Activated CD8-positive, alpha-beta memory T cell treated with anti-CD3 and anti-CD28 coated beads, Interleukin-2, amount 10 ng/mL, durations not matched to agents 7 days and 5 days (primary cell): ENCODE measurements at places on chromosomes 13 and 19.
A peak's percentile ranks its signal among the peaks of the same experiment; 100 is the strongest.

DNA sequence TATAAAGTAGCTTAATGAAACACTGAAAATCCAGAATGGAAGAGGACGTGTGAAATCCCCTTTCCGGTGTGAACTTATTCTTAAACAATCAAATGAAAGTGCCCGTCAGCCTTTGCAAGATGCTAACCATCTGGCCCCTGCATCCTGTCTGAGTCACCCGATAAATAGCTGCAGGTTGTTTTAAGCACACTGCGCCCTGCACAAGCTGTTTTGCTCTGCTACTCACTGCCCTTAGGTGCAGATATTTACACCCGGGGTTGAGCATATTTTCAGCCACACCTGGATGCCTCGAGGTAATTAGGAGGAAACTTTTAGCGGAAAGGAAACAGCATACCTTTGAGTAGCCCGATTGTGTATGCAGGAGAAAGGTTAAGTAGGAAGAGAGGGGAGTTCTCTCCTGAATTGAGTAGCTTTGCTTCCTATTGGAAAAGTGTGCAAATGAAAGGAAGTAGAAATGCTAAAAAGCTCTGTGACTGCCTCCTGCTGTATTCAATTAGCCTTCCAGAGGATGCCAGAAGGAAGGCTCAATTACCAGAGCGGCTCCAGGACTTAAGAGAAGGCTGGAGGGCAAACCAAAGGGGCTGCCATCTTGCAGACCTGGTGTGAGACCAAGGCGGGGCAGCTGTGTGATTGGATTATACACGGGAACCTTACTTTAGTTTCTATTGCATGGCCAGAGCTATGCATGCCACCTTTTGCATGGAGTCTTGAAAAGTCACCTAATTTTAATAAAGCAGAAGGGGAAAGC, 42.5 kb downstream of the IRS2 start:
- DNase-seq: peak; percentile 51

DNA sequence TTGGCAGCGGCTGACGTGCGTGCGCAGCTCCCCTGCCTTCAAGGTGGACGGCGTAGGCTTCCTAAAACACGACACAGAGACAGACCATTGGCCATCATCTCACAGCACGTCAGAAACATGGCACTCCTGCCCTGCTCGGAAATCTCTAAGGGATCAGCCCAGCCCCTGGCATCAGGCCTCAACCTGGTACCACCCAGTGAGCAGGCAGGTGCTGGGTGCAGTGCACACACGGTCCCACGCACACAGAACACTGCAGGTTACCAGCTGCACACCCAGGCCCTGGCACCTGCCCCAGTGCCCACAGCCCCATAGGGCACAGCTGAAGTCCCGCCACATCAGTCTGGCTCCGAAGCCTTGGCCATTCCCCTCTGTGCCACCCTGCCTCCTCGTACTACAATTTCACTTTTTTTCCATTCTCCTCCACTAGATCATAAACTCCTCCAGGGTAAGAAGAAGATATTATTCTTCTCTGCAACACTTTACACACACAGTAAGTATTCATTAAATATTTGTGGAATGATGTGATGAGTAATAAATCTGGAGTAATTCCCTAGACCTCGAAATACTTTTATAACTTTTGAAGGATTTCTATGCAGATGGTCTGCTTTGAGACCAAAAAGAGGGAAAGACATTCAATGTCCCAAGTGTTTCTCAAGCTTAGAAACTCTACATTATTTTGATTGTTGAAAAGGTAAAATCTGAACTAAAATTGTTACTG, 156.4 kb downstream of the COL4A1 start:
- no peak for DNase-seq

DNA sequence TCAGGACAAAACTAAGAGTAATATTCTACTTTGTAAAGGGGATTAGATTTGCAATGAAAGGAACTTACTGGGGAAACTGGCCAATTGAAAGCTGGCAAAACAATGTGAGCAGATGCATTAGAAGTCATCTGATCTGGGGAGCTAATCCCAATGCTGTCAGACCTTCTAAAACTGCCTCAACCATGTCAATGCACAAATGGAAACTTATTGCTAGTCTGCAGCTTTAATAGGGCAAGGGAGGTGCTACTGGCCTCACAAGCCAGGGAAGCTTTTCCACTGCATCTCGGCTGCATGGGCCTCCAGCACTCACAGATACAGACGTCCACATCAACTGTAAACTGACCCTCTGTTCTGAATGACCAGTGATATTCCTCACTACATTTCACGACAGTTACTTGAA, 154.2 kb downstream of the LHFPL6 start:
- no peak for DNase-seq

GRCh38 chr13:42380420-42381164, 108.6 kb downstream of the AKAP11 start:
- DNase-seq: no peak

DNA sequence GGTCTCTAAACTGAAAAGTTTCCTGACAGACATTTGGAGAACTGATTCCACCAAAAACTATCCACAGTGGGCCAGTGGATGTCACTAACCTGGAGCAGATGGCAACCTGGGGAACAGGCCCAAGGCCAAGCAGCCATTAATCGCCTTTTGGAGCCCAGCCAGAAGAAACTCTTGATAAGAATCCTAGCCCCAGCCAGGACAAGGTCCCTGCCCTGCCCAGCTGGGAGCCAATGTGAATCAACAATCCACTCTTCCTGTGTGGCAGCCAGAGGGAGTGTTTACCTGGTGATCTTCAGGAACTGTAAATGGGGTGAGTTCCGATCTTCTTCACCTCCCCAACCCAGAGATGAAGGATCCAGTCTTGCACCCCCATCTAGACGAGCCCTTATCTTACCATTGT, 14.5 kb upstream of the IGSF23 start:
- no peak for DNase-seq

DNA sequence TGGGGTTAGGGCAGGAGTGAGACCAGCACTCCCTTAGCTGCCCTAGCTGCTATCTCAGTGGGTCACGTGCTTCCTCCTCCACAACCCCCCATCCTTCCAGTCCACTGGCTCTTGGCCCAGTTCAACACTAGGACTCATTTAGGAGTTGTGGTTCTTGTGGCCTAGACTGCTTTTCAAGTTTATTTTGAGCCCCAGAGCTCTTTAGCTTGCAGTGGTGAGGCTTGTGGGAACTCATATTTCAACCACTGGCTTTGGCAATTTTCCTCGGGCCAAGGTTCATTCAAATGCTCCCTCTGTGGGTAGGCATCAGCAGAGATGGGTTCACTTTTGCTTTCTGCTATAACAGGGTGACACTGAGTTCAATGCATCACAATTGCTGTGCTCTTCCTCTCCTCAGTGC, 436.2 kb upstream of the SLITRK5 start:
- DNase-seq: no peak

GRCh38 chr13:104253063-104253680, 1187.0 kb upstream of the SLC10A2 start:
- no peak for DNase-seq

DNA sequence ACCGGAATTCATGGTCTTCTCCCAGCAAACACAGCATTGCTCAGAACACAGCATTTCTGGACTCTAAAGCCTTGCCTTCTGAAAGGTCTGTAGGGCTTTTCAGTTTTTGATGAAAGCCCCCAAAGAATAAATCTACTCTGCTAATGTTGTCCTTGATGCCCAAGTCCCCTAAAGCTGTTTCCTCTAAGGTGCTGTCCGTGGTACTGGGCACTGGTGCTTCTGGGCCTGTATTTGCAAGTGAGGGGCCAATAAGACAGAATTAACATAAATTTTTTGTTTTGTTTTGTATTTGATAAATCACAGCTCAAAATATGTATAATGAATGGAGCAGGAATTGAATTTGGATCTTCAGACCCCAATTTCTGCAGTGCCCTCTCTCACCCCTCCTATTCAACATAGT, 12.1 kb upstream of the LGALS13 start:
- no peak for DNase-seq

DNA sequence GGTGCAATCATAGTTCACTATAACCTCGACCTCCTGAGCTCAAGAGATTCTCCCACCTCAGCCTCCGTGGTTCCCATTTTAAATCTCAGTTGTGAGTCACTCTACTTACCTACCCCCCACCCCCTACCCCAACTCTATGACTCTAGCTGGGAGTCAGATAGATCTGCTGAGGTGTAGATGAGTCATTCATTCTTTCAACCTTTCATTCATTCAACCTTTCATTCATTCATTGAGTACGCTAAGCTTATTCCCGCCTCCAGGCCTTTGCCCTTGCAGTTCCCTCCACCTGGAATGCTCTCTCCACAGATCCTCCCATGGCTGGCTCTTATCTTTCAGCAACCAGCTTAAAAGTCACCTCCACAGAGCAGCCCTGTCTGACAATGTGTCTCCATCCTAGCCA, 1.1 kb upstream of the MAST1 start:
- DNase-seq: no peak

DNA sequence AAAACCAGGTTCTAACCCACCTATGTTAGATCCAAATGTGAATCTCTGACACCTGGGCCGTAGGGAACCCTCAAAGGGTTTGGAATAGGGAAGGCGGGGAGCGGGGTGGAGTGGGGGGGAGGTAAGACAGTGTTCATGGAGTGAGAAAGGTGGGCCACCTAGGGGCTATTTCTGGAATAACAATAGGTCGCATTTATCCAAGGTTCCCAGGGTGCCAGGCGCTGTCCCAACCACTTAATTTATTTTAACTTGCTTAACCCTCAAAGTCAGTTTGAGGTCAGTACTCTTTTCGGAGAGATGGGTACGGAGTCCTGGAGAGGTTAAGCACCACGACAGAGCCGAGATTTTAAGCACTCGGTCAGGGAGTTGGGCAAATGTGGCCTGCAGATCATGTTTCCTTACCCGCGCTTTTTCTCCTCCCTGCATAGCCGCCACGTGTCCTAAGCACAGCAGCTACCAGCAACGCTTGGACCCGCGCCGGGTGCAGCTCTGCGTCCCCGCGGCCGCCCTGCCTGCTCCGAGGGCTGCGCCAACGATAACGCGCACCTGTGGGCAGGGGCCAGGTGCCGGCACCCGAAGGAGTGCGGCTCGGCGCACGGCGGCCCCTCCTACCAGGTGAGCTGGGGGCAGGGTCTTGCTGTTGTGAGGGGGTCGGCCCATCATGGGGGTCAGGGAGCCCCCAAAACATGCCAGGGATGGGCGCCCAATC, 25.0 kb upstream of the FXYD3 start:
- DNase-seq: peak; percentile 49

- no peak for DNase-seq
Observed at GRCh38 chr13:27419328-27419727, 5.1 kb upstream of the GTF3A start.

GRCh38 chr13:63983366-63983765, 2567.7 kb upstream of the PCDH20 start:
- DNase-seq: no peak

DNA sequence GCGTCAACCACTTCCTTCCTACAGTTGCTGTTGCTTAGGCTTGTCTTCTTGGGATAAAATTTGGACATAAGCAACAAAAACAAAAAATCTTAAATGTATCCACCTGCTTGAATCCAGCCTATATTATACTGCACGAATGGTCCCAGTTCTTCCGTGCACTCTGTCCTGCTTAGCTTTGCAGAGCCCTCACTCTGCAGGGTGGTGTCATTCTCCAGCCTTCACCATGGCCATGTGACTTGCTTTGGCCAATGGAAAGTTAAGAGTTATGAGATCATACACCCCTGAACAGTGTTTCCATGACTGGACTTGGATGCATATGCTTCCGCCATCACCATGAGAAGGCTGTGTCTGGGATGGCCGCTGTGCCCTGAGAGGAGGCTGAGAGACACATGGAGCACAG, 27.4 kb upstream of the SACS start:
- DNase-seq: no peak

GRCh38 chr19:14809272-14810057, 25.5 kb downstream of the OR7A5 start:
- DNase-seq: no peak

DNA sequence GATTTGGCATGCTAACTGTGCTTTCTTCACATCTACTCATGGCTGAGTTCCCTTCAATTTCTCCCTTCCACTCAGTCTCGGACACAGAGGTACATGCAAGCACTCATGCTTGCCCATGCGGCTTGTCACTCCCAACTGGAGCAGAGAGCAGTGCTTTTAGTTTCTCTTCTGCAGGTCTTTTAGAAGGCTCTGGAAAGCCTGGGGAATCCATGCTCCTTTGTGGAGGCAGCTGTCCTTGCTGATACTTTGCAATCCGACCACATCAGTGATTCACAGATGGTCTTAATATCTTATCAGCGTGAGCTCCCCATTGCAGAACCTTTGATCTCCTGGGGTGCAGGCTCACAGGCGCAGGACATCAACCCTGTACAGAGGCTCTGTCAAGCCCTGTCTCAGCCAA, 203.9 kb downstream of the COL4A1 start:
- no peak for DNase-seq

GRCh38 chr13:30968846-30969245, 36.4 kb downstream of the TEX26 start:
- no peak for DNase-seq

- DNase-seq: no peak
Observed at GRCh38 chr13:29702912-29703351, 107.4 kb upstream of the SLC7A1 start.

- no peak for DNase-seq
Observed at GRCh38 chr13:97422118-97423054, 11.6 kb upstream of the RAP2A start.

GRCh38 chr13:98370806-98371515, 193.9 kb upstream of the RNF113B start:
- no peak for DNase-seq

- DNase-seq: no peak
Observed at GRCh38 chr13:46166947-46167610, 14.9 kb downstream of the LCP1 start.

GRCh38 chr13:52034616-52035226, 10.2 kb downstream of the UTP14C start:
- DNase-seq: no peak

- DNase-seq: no peak
Observed at GRCh38 chr13:20069956-20070355, 90.9 kb downstream of the GJA3 start.

DNA sequence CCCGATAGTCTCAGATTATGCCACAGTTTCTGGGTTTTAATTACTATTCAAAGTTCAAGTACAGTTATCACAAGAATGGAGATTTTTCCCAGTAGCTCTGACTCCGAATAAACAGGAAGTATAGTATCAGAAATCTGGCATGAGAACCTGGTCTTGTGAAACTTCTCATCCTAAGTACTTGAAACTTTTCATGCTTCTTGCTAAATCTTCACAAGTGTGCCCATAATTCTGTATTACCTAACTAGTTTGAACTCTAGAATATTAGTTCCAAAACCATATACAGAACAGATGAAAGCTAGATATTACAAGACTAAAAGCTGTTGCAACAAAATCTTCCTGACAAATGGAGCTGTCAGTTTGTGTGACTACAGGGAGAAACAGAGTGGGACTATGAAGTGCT, 70.5 kb upstream of the CSNK1A1L start:
- DNase-seq: no peak

- no peak for DNase-seq
Observed at GRCh38 chr13:78610381-78610883, 7.1 kb upstream of the POU4F1 start.

- no peak for DNase-seq
Observed at GRCh38 chr13:96089749-96090239, at the start of gene HS6ST3. TSS of gene HS6ST3 (plus strand) at chr13:96090107.

- no peak for DNase-seq
Observed at GRCh38 chr13:51995677-51996551, 15.3 kb downstream of the ATP7B start.

GRCh38 chr13:112726016-112726767, 36.4 kb downstream of the ATP11A start:
- no peak for DNase-seq

GRCh38 chr13:100549316-100549715, 39.3 kb downstream of the GGACT start:
- DNase-seq: no peak
